ENCODE measurements at places on chromosomes 7 and 10. TPM values are rescaled to one million over a fixed set of nuclear protein-coding genes. Genes with fewer than 3 reads are reported as not detected.

HECW1 gene
- total RNA-seq: not detected

CALCR gene
- not detected for total RNA-seq

TAS2R4 gene
- 0.42 TPM for total RNA-seq

AVPI1 gene
- total RNA-seq: 65.2 TPM

CCL24 gene
- total RNA-seq: not detected

BLNK gene
- total RNA-seq: 14.8 TPM

SLC13A1 gene
- total RNA-seq: not detected

WAPL gene
- 24.8 TPM for total RNA-seq

BCL7B gene
- 38.9 TPM for total RNA-seq

PSD gene
- total RNA-seq: 0.63 TPM

FAM25G gene
- total RNA-seq: 5.3 TPM

NPSR1 gene
- total RNA-seq: not detected

PPP1R9A gene
- 0.42 TPM for total RNA-seq

Measured in airway epithelial cell (primary cell).